ENCODE measurements at places on chromosomes 12 and 14. TPM values are rescaled to one million over a fixed set of nuclear protein-coding genes. Genes with fewer than 3 reads are reported as not detected.
A peak's percentile ranks its signal among the peaks of the same experiment; 100 is the strongest.

DNA sequence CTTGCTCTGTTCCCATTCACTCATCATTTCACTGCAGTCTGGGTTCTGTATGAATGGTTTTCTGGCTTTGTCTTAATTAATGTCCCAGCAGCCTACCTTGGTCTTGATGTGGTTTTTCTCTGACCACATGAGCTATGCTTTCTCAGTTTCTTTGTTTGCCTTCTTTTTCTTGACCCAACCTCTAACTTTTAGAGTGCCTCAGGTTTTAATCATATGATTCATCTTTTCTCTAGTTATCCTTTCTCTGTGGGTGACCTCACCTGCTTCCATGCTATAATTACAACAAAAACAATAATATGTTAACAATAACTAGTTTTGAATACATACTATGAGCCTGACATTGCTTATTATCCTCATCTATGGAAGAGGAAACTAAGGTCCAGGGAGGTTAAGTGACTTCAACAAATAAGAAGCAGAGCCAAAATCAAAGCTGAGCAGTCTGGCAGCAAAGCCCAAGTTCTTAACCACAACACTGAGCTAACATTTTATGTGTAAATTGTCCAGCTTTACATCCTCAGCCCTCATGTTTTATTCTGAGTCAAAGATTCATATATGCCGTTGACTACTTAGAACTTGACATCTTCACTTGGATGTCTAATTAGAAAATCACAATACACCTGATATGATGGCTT lies 4.7 kb upstream of the EPYC start:
- DNase-seq = no peak

- DNase-seq = no peak
These were observed 12.7 kb upstream of the USP15 start for GRCh38 chr12:62247281-62248045.

DNA sequence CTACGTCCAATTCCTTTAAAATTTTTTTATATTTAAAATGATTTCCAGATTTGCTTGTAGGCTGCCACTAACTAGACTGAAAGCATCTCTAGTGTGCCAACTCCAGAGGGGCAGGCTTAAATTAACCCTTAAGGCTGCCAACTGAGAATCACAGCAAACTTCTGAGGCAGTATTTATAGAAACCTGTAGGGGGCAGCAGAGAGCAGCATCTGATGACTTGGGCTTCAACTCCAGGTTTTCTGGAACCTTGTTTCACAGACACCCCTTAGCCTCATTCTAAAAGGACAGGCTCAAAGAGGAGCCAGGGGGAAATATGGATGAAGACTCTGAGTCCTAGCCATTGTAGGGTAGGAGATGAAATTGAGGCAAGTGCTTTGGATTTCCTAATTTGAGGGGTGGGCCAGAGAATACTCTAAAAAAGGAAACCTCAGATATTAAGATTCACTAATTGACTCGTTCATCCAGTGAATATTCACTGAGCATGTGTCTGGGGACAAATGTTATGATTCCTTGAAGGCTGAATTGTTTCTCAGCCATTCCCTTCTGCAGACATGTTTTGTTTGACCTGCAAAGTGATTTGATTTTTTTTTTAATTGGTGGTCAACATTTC lies 63.3 kb upstream of the HSPB8 start:
- no peak for DNase-seq

GRCh38 chr12:60257063-60257462 lies 661.2 kb downstream of the SLC16A7 start:
- DNase-seq = no peak

DNA sequence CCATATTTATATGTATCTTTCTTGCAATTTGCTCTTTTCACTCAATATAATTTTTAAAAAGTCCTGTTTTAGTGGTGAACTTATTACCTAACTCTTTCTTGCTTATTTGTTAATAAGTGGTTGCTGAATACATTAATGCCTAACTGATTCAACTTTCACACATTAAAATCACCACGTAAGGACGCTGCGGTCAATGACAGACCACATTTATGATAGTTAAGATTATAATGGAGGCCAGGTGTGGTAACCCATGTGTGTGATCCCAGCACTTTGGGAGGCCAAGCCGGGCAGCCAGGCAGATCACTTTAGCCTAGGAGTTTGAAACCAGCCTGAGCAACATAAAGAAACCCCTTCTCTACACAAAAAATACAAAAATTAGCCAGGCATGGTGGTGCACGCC lies 37.0 kb downstream of the WDR89 start:
- DNase-seq = no peak

DNA sequence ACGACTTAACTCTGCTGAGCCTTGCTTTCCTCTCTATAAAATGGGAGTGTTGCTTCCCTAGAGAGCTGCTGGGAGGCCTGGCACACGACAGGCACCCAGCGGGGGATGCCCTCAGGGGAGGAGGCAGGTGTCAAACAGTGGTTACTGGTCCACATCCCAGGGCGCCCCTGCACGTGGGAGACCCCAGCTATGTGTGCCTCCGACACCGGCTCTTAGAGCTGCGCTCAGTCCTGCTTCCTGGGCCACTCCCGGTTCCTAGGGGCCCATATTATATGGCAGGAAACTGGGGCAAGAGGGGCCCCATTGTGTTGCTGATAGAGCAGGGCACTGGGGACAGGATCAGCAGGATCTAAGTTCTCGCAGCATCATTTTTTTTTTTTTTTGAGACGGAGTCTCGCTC lies 47.3 kb downstream of the CHGA start:
- DNase-seq = no peak

Gene PLEKHD1
- total RNA-seq = not detected

Gene CLEC9A
- total RNA-seq = not detected

Gene PLEKHH1
- 2.4 TPM for total RNA-seq

GRCh38 chr12:62808166-62808879 lies 126.6 kb downstream of the PPM1H start:
- DNase-seq = no peak

GRCh38 chr14:97077687-97078086 lies 280.5 kb downstream of the VRK1 start:
- no peak for DNase-seq

Gene ADCY6
- 0.78 TPM for total RNA-seq

- DNase-seq = peak; percentile 55
These were observed 61.8 kb downstream of the GLT1D1 start for GRCh38 chr12:128914908-128915563.

DNA sequence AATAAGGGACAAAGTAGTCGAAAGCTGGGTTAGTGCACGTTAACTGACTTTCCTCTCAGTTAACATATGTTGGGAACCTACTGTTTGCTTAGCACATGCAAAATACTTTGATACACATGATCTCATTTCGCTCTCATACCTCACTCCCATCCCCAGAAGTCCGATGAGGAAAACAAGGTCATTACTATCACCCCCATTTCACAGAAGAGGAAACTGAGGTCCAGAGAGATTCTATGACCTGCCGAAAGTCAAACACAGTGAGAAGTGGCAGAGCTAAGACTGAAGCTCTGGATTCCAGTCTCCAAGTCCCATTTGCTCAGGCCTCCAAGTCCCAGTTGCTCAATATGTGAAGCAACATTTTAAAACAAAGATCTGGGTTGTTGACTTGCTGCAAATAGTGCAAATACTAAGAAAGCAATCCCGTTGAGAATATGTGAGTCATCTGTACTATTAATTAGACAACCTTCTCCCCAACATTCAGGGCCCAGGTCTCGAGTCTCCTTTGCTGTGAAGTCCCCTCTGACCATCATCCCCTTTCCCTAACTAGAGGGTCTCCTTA lies 170.6 kb upstream of the PWP1 start:
- DNase-seq = no peak

DNA sequence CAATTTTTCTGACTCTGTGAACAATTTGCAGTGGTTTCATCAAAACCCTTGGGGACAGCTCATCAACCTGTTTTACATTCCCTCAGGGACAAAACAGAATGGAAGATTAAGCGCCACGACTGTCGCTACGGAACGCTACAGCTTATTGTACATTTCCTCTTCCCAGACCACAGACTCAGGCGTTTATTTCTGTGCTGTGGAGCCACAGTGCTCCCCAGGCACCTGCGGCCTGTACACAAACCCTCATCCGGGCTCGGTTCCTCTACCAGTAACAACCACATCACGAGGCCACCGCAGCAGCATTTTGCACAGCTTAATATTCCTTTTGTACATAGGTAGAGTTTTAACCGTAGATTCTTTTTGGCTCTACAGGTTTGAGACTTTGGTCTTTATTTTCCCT lies 397.4 kb upstream of the OR4E1 start:
- peak; percentile 49 for DNase-seq

Gene MTA1
- total RNA-seq = 173 TPM

Gene RNASE1
- total RNA-seq = not detected

Gene SIX6
- total RNA-seq = not detected

Gene TBX5
- not detected for total RNA-seq

GRCh38 chr14:104868060-104868740 lies 3.1 kb downstream of the CEP170B start:
- DNase-seq = no peak

DNA sequence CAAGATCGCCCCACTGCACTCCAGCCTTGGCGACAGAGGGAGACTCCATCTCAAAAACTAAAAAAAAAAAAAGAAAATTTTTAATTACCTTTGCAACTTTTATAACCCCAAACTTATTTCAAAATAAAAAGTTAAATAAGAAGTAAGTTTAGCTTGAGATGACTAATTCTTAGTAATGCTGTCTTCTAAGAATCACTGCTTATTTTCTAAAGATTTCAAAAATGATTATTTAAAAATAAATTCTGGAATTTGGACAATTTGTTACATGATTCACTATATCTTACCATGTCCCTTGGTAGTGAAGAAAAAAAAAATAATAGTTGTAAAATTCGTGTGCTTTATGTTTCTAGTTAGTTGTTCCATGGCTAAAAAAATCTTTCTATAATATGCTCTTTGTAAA lies 11.6 kb upstream of the HECTD1 start:
- no peak for DNase-seq

Gene DACT1
- total RNA-seq = 2.3 TPM

Gene SERPINA12
- not detected for total RNA-seq

DNA sequence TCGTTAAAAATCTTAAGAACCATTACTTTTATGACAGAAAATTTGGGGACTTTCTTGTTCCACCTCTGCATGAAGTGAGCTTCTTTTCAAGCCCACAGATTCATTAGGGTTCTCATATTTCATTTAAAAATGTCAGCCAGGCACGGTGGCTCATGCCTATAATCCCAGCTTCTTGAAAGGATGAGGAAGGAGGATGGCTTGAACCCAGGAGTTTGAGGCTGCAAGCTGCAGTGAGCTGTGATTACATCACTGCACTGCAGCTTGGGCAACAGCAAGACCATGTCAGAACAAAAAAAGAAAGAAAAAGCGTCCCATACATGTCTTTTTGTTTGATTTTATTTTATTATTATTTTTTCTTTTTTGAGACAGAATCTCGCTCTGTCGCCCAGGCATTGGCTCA lies 43.4 kb upstream of the ATF1 start:
- DNase-seq = no peak

GRCh38 chr12:47741340-47741703 lies 16.0 kb upstream of the ENDOU start:
- no peak for DNase-seq

- DNase-seq = no peak
These were observed 109.5 kb downstream of the LGMN start for GRCh38 chr14:92638904-92639303.

DNA sequence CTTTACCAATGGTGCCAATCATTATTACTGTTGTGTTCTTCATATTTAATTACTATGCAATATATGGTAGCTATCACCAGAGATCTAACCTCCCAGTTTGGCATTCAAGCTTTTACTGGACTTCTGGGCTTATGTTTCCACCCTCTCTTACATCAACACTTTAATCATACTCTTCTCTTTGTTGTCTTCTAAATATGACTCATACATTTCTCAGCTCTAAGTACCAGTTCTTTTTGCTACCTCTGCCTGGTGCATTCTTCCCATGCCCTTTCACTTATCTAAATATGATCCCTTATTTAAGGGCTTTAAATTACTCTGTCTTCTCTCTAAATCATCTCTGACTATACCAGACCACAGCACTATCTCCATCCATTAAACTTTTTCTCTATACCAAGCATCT lies 246.1 kb upstream of the CCDC196 start:
- no peak for DNase-seq

DNA sequence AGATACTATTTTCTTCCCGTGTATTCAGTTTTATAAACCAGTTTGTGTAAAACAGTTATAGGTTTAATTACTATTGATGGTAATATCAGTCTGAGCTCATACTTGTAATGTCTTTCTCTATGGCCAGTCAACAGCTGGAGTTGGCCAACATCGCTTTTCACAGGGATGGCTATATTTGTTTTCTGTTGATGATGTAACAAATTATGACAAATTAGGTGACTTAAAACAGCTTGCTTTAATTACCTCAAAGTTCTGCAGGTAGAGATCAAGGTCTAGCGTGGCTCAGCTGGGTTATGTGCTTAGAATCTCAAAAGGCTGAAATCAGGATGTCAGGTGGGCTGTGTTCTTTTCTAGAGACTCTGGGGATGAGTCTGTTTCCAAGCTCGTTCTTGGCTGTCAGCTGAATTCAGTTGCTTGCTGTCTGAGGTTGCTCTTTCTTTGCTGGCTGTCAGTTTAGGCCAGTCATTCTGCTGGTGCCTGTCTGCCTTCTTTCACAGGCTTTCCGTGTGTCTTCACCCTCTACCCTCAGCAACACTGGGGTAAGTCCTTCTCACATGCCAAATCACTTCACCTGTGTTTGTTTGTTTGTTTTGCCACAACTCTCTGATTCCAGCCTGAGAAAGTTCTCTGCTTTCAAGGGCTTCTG lies 370.2 kb upstream of the E2F7 start:
- DNase-seq = no peak

Gene LRRC43
- not detected for total RNA-seq

GRCh38 chr12:2084553-2085296 lies 31.9 kb downstream of the CACNA1C start:
- DNase-seq = no peak

Gene GNB3
- 1.6 TPM for total RNA-seq

- DNase-seq = no peak
These were observed 317.1 kb downstream of the ZFP36L1 start for GRCh38 chr14:68475802-68476201.

GRCh38 chr12:92585115-92585727 lies 117.6 kb upstream of the PLEKHG7 start:
- DNase-seq = no peak

DNA sequence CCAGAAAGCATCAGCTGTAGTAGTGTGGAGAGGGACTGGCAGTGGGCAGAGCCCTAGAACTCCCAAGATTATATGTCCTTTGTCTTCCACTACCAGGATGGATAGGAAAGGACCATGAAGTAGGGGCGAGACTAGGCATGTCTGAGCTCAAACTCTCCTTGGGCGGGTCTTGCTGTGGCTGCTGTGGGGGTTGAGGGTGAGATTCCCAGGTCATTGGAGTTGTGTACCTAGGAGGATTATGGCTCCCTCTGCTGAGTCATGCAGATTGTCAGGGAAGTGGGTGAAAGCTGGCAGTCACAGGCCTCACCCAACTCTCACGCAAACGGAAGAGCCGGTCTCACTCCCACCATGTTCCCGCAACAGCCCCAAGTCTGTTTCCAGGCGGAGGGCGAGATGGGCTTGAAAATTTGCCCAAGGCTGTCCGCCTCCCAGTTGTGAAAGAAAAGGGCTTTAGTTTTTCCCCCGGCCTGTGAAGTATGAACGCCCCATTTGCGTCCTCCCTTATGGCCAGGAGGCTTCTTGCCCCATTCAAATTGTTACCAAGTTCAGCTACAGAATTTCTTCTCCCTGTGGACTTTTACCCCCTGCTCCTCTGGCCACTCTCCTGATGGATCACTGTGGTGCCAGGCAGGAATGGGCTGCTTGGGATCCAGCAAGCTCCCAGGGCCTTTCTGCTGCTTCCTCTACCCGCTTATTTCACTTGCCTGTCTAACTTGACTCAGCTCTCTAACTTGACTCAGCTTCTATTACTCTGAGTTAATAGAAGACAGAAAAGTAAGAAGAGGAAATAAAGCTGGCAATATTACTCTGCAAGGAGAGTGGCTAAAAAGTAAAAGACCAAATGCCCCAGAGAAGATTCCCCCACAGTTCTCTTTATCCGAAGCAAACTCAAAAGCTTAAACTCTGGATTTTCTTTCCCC lies 159.3 kb downstream of the SLC2A13 start:
- DNase-seq = no peak

Data from activated T-helper 1 cell treated with anti-CD3 and anti-CD28 coated beads, Interleukin-12 subunit alpha, Interleukin-12 subunit beta, Interleukin-2, Interleukin-4 antibody, amounts not matched to agents 30 ng/mL and 10 ng/mL and 1 ng/mL, durations not matched to agents 14 hours and 24 hours and 36 hours (primary cell).